Activated CD8-positive, alpha-beta memory T cell treated with anti-CD3 and anti-CD28 coated beads, Interleukin-2, amount 50 U/mL, for 4 hours (primary cell): ENCODE measurements at places on chromosomes 1 and 21.

- no peak for DNase-seq
Observed at GRCh38 chr1:39694026-39694425, 2.8 kb upstream of the HPCAL4 start.

DNA sequence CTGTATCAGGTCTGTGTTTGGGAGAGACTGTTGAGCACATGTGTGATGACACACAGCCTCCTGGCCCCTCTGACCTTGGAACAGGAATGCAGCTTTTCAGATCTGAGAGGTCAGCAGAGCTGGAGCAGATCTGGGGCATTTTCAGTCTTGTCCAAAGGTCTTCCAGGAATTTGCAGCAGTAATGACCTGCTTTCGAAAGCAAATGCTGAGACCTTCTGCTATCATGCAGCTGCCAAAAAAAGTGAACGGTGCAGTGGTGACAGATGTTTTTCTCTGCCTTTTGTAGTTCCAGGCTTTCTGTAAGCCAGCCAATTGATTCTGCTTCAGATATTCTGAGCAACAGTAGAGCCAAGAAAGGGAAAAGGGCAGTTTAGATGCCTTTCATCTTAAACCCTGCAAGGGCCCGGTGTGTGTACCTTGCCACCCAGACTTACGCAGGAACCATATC, 137.8 kb upstream of the COA6 start:
- no peak for DNase-seq

GRCh38 chr21:28541371-28542112, 451.1 kb downstream of the LTN1 start:
- no peak for DNase-seq

DNA sequence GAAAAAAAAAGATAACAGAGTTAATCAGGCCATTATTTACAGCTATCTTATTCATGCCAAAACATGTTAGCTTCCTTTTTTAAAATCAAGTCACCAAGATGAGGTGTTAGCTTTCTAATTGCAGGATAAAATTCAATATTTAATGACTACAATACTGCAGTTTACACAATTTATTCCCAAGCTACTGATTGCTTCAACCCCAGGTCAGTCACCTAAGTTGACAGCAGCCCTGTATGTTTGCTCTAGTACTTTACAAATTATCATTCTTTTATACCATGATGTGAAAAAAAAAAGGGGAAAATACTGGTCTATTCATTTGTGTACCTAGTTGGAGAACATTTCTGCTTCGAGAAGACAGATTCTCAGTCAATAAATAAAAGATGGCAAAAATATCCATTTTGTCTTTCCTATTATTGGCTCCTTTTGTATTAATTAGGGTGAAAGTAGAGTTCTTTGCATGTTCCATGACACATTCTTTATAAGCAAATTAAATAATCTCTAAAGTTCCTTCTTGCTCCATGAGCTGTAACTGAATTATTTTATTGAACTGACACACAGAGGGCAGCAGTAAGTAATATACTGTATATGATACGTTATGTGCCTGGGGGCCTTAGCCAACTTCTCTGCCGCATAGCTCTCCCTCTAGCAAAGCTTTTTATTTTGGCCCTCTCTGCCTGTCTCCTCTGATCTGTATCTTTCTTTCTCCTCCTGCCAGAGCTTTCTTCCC, 48.0 kb downstream of the DIPK1A start:
- DNase-seq, result no peak

- no peak for DNase-seq
Observed at GRCh38 chr1:37657620-37658412, 23.1 kb upstream of the RSPO1 start.

GRCh38 chr1:208343226-208343625, 99.0 kb upstream of the PLXNA2 start:
- DNase-seq, result no peak

GRCh38 chr1:19209990-19210771, at the start of gene UBR4:
UBR4 (minus strand) TSS chr1:19210266; CDS start chr1:19210248, 18 bp downstream.
- DNase-seq, result peak; percentile 97

GRCh38 chr1:230507666-230508402, 81.7 kb upstream of the PGBD5 start:
- DNase-seq, result no peak

DNA sequence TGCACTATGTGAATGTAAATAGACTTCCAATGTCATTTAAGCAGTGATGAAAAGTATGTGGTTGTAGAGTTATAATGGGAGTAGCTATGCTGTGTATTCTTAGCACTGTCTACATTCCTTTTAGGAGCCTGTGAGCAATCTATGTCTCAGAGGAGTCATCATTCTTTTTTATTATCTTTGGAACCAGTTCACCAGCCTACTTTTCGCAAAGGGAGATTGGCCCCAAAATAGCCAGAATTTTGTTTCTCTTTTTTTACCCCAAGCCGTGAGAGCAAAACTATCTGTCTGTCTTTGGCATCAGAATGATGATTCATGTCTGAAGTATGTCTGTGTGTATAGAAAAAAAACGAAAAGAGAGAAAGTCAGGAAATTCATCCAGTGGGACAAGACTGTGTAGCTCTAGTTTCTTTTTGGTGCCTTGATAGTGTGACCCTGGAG, 44.2 kb downstream of the OSBPL9 start:
- no peak for DNase-seq

DNA sequence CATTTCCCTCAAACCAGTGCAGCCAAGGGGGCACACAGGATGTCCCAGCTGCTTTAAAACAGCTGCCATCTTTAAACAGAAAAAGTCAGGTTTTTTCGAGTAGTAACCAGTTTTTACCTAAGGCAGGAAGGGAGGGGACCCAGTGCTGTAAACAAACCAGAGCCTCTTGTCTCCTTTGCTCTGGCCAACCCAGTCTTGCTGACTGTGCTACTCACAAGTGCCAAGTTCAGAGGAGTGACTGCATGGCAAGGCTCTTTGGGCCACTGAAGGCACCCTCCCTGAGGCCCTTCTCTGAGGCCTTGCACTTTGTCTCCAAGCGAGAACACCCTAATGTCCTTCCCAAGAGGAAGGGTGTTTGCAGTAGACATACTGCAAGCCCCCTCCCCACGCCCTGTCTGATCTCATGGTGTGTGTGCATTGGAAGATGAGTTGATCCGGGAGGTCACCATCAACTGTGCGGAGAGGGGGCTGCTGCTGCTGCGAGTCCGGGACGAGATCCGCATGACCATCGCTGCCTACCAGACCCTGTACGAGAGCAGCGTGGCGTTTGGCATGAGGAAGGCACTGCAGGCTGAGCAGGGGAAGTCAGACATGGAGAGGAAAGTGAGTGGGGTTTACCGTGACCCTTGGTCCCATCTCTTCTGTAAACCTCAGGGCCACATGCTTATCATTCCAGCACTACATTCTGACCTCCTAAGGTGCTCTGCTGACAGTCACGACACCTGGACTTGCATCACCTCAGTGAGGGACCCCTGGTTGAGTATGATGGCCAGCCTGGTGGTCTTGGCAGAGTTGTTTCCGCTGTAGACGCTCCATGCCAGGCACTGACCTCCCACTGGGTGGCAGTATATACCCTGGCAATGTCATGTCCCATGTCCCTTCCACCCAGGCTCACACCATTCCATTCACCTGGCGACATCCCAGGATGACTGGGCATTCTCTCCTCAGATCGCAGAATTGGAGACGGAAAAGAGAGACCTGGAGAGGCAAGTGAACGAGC, 4.7 kb downstream of the DNALI1 start:
- peak; percentile 23 for DNase-seq

DNA sequence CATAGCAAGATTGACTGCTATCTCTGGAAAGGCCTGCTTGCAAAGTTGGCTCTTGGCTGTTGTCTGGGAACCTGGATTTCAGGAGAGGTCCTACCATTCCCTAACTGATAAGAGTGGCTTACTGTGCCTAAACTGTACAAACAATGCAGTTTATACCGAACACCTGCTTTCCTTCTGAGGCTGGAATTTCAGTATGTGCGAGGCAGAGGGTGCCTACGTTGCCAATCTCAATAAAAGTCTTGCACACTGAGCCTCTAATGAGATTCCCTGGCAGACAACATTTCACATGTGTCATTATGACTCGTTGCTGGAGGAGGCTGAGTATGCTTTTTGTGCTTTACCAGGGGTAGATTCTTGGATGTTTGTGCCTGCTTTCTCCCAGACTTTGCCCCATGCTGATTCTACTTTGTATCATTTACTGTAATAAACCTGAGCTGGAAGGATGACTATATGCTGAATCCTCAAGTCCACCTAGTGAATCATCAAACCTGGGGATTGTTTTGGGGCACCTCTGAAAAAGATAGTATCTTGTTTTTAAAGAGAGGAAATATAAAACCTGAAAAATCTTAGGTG, 58.9 kb upstream of the GNG4 start:
- no peak for DNase-seq

- DNase-seq, result no peak
Observed at GRCh38 chr1:213300433-213300832, 249.4 kb downstream of the RPS6KC1 start.

DNA sequence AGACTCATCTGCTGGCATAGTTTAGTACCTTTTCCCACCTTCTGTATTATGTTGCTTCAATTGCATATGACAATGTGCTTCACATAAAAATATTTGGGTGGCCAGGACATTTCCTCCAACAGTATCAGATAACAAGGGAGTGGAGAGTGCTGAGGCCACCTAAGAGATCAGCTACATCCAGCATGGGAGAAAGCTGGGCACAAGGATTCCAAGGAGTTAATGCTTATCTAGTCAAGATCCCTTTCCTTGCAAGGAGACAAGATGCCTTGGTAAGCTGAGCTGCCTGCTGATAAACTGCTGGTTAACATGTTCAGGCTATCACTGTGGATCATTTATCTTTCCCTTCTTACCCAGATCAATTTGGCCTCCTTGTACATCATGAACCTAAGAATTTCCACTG, 5.4 kb downstream of the TACSTD2 start:
- no peak for DNase-seq

- DNase-seq, result no peak
Observed at GRCh38 chr1:208437401-208437800, 193.2 kb upstream of the PLXNA2 start.

- no peak for DNase-seq
Observed at GRCh38 chr1:166322470-166322869, 155.7 kb upstream of the FAM78B start.

DNA sequence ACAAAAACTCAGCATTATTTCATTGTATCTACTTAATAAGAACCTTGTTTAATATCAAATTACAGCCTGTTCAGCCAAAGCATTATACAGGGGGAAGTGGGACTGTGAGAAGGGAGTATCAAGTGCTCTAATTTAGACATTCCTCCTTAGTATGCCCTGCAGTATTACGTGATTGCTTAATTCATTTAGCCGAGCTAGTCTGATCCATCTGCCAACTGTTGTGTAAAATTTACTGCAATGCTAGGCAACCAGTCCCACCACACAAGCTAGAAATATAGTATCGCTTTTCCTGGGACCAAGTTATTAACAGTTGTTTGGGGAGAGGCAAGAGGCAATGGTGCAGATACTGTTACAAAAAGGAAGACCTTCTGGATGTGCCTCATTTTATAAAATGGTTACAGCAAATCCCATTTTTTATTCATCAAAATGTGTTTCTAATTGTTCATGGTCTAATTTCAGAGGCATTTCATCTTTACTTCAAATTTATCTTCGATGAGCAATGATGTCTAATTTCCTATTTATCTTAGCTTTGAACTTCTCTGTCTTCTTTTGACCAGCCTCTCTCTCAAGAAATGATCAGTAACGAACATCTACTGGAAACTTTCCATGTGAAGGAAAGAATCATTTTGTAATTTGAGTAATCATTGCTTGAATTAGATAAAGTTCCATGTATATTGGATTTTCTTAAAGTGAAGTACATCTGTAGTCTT, 283.3 kb downstream of the DUSP10 start:
- DNase-seq, result no peak

- DNase-seq, result no peak
Observed at GRCh38 chr1:158022554-158023312, 29.3 kb downstream of the KIRREL1 start.

GRCh38 chr1:52111492-52111891, 30.4 kb upstream of the ZFYVE9 start:
- DNase-seq, result no peak

- DNase-seq, result no peak
Observed at GRCh38 chr1:19981507-19982312, 2.3 kb upstream of the PLA2G2A start.

DNA sequence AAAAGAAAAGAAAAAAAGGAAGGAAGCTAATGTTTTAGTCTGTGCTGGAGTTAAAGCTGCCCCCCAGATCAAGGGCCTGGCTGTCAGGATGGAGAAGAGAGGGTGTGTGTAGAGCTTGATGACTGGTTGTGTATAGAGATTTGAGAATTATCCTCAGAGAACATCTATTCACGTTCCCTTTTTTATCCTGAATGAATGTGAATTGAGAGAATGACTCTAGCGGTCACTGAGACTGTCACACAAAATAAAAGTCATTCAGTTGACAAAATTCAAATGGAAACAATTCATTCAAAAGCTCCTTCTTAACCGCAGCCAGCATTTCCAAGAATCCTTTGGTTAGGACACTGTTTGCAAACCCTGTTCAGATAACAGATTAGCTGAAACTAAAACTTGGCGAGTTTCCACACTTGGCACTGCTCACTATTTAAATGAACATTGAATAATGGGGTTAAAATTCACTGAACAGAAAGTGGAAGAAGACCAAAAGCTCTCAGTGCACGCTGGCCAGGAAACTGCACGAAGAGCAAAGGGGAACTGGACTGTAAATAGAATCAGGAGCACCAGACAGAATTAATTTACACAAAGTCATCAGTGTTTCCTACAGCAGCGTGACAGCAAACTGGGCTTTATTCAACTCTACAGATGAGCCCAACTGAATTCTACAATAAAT, 13.6 kb upstream of the FAM89A start:
- DNase-seq, result no peak

DNA sequence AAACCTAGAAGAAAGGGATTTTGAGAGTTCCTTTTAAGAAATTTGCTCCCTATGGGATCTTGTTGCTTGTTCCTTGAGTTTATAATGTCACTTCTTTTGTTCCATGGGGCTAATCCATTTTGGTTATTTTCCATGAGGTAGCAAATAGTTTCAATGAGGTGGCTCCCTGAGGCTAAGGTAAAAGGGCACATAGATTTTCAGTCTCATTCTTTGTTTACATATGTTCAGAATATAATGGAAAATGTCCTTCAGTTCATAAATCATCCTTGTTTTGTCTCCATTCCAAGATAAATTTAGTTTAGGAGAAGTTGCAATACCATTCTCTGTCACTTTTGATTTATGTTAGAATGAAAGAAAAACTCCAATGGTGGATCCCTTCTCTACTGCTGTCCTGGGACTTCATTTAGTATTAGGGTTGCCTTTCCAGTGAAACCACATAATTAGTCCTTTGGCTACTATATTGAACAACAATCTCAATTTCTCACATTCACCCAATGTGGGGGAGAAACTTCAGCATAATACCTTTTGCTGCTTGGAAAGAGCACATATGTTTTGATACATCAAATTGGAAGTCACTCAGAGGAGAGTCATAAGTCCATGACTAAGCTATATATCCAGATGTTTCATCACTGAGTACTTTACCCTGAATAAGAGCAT, 80.9 kb upstream of the ADAMTS5 start:
- no peak for DNase-seq

- no peak for DNase-seq
Observed at GRCh38 chr21:24945910-24946309, 661.4 kb downstream of the MRPL39 start.
